ENCODE measurements at places on chromosomes 6 and 20.

DNA sequence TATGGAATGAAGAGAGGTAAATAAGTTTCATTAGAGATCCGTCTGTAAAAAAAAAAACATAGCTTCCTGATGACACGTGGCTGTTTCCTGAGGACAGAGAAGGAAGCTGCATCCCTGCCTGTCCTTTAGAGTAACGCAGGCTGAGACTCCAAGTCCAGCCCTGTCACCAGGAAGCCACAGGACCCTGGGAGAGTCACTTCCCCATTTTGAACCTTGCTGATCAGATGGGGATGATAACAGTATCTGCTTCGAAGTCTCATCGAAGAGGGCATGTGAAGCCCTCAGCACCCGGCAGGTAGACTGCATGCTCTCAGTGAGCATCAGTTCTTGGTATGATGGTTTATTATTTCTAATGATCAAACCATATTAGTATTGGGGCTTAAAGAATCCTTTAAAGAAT is 139.1 kb upstream of the KCNG1 start:
- no peak for DNase-seq

DNA sequence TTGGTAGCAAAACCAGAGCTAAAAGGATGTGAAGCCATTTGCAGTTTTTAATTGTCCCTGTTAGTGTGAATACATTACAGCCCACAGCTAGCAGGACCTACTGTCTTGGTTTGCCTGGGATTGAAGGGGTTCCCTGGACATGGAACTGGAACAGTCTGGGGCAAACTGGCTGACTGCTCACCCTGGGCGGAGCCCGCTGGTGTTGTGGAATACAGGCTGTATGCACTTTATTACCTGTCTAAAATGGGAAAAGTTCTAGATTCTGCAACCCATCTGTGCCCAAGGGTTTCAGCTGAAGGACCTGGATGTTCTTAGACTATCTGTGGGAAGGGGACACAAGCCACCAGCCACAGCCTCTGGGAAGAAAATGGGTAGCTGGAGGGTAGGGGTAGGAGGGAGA is 12.2 kb upstream of the CDKN1A start:
- no peak for DNase-seq

- DNase-seq: no peak
These were observed 2.9 kb upstream of the IER3 start for GRCh38 chr6:30747300-30747687.

DNA sequence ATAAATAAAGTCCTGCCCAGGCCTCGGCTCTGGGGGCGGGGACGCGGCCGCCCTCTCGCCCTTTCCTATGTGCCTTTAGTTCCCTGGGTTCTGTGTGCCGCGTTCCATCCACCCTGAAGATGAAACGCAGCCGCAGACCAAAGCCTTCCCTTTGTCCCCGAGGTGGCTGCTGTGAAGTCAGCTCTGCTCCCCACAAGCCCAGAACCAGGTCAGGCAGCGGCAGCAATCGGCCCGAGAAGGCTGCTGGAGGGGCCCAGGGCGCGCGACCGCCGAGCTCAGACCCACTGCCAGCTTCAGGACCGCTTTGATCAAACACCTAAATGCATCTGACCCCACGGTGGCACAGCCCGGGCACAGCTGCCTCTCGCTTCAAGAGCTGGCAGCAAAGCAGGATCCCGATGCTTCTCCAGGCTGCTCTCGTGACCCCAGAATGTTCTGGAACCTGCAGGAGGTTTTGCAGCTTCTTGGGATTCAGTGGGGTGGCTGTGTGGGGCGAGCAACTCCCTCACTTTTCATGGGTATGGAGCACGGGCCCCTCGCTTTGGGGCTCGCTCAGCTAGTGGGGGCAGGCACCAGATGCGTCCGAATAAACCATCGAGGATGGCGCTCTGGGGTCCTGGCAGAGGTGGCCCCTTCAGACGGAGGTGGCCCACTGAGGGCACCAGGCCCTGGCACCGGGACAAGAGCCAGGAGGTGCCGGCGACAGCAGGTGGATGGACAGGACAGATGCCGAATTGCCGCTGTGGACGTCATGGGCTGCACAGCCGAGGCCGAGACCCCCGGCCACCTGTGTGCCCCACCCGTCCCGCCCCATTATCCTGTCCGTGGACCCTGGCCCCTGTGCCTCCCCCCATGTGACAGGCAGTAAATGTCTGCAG is 13.0 kb downstream of the CHRNA4 start:
- DNase-seq: no peak

DNA sequence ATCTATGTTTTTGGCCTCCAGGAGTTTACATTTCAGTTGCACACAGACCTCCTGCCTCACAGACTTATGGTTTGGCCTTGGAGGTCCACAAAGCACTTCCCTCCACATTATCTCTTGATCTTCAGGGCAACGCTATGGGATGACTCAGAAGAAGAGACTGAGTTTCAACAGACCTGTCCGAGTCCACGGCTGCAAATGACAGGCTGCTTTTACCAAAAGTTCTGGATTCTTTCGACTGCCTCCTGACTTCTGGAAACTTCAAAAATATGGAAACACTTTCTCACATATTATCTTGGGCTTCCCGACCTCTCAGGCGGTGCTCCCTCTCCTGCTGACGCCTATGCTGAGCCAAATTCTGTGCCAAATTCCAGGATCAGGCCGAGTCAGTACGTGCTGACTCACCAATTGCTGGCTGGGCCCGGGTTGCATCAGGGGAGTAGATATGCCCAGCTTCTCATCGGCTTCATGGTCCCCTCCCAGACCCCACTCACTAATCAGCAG is 190.2 kb downstream of the BMP7 start:
- no peak for DNase-seq

DNA sequence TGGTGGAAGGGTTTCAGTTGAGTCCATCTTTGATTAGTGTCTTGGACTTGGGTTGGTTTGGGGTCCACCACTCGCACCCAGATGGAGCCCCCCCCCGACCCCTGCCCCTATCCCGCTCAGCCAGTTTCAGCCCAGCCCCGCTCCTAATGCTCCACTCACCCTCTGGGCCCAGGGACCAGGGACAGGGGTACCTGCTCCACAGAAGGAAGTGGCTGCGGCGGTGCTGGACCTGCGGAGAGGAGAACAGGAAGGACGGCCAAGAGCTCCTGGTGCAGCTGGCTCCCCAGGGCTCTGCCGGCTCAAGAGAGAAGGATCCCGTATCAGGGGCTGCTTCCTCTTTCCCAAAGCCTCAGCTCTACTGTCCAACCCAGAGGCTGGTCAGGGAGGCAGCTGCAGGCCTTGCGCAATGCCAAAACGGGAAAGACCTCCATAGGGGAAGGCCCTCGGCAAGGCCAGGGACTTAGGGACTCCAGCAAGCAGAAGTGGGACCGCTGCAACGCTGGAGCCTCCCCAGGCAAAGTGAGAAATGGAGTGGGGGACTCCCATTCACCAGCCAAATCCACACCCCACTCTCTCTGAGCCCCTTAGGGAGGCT is at the start of gene SIGLEC1:
Gene SIGLEC1 (minus strand): TSS at position 322 of the 595 bp plus-strand sequence. CDS start 5,472 bp downstream, outside the sequence.
- DNase-seq: no peak

- no peak for DNase-seq
These were observed 33.5 kb upstream of the SYNCRIP start for GRCh38 chr6:85676086-85676729.

- peak; percentile 26 for DNase-seq
These were observed 49.7 kb downstream of the TOP1 start for GRCh38 chr20:41078329-41078728.

DNA sequence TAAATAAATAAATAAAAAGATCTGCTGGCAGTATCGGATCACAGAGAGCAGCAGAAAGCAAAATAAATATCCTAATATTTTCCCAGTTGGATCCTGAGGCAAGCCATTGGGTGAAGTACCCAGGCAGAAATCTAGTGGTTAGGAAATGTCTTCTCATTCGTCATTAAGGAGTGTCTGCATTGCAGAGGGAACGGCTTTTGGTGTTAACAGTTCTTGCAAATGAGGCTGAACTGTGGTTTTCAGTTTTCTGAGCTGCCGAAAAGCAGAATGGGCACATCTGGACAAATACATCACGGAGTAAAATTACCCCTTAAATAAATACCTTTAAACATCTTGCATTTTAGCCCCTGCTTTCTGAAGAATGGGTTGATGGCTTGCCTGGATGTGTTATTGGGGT is 82.3 kb upstream of the MPC1 start:
- DNase-seq: no peak

- DNase-seq: no peak
These were observed 1607.2 kb downstream of the GRIK2 start for GRCh38 chr6:103000688-103001087.

DNA sequence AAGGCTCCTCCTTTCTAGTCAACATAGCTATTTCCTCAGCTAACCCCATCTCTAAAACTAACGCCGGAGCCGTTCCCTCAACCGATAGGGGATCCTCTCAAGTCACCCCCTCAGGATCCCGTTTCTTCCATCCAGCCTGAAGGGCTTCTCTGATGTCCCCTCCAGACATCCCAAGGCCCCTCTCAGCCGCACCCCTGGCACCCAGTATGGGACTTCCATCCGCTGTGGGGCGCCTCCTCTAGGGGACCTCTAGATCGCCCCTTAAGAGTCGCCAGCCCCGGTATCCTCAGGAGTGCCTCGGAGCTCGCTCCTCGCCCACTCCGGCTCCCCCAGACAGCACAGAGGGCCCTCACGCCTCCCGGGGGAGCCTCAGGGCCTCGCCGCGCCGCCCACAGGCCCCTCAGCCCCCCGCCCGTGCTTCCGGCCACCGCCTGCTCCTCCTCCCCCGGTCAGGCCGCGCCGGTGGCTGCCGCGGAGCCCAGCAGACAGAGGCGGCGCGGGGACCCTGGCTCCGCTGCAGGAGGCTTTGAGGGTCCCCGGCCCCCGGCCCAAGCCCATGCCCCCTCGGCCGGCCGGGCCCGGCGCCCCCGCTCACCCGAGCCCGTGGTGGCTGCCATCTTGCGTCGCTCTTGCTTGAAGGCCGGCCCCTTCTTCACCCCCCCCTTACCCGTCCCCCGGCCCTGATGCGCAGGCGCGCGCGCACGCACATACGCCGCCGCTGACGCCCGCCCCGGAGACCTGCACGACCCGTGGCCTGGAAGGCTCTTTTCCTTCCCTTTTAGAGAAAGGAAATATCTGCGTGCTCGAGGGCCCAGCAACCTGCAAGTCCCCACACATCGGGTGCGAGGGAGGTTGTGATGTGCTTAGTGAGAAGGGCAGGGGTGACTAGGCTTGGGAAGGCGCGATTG is at the start of gene UBE2V1:
Gene UBE2V1 (minus strand): TSS at position 639 of the 908 bp plus-strand sequence. CDS start 22 bp downstream, at position 617.
- DNase-seq: peak; percentile 84

DNA sequence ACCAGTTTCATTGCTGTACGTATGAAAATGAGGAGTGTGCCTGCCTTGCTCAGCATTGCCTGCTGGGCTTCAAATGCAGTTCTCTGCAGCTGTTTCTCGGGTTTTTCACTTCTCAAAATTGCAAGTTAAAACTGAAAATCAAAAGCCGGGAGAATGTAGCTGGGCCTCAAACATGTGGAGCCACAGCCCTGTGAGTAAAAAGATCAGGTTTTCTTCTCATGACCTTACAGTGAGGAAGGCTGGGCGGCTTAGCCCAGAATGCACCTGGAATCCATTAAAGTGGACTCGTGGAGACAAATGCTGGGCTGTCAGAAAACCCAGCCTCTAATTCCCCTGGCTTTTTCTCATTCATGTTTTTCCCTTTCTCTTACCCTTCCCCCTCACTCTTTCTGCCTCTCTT is 34.4 kb downstream of the DSE start:
- no peak for DNase-seq

DNA sequence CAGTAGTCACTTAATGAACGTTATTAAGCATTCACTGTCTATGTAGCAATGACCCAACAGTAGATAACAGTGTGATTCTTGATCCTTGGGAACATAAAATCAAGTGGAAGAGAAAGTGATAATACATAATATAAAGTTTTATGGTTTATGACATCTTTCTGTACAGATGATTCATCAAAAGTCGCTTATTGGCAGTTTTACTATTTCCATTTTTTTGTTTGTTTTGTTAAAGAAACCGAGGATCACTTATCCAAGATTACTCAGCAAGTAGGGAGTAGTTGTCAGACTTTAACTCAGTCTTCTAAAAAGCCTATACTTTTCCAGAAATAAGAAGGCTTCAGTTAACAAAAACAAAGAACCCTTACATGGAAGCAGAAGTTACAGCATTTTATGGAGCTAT is 260.8 kb downstream of the ZFAND3 start:
- DNase-seq: no peak

GRCh38 chr20:3972161-3972560 is 43.2 kb downstream of the RNF24 start:
- DNase-seq: no peak

DNA sequence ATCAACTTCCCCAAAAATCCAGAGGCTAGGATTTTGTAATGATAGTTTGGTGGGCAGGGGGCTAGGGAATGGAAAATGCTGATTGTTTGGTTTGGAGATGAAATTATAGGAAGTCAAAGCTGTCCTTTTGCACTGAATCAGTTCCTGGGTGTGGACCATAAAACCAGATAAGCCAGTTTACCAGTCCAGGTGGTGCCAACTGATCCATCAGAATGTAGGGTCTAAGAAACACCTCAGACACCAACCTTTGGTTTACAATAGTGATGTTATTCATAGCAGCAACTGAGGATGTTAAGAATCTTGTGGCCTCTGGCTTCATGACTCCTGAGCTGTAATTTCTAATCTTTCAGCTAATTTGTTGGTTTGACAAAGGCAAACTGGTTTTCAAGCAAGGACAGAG is 496.6 kb upstream of the EPHA7 start:
- DNase-seq: no peak

DNA sequence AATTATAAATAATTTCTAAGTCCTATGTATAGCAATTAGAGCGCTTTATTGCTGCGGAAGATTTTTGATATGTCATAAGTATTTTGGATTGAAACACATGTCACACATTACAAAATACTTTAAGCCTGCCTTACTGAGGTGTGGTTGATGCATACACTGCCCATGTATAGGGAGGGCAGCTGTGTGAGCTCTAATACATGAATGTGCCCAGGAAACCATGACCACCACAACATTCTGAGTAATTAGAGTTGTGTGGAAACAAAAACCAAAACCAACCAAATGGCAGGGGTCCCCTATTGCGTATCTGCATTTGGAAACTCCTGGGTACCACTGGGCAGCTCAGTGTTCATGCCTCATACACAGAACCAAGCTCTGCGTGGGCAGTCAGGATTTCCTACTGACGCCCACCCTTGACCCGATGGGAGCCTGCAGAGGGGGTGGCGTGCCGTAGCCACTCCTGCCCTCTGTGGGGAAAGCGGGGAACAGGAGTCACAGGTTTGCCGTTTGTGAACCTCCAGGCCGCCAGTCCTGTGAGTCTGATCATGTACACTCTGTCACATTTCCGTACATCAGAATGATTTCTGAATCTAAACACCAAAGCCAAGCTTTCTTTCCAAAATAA is 50.9 kb upstream of the PDE10A start:
- no peak for DNase-seq

DNA sequence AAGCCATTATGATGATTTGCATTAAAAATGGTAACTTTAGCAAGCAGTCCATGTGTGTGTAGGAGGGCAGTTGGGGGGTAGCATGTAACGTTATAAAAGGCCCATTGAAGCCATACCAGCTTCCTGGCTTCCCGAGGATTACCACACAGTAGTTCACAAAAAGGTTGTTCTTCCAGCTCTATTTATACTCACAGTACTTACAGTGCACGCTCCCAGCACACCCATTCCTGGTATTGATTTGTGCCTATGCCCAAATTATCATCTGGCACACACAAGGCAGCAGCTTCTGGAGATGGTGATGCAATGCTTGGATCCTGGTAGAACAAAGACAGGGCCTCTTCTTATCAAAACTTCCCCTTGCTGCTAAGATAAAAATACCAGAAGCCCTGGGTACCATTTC is 436.8 kb downstream of the HAO1 start:
- no peak for DNase-seq

All from T-helper 2 cell (primary cell).